ENCODE measurements at places on chromosomes 7 and 10. TPM values are rescaled to one million over a fixed set of nuclear protein-coding genes. Genes with fewer than 3 reads are reported as not detected.

DNA sequence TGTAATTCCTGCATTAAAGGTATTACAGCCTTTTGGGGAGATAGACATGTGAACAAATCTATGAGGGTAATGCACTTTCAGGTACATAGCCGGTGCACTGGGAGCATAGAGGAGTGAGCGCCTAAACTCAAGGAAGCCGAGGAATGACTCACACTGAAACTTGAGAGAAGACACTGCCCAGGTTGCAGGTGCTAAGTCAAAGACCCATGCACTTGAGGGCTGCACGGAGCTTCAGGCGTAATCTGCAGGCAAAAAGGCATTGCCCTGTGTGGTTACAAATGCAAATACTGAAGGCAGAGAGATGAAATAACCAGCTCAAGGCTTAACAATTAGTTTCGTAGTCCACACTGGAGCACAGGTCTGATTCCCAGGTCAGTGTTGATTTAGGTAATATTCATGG, 51.0 kb upstream of the OSBPL3 start:
- DNase-seq: peak; percentile 56

- DNase-seq: peak; percentile 12
These were observed 307.9 kb downstream of the PRKG1 start for GRCh38 chr10:51382181-51382580.

- DNase-seq: peak; percentile 22
These were observed 348.3 kb downstream of the GPR158 start for GRCh38 chr10:25522946-25523608.

DNA sequence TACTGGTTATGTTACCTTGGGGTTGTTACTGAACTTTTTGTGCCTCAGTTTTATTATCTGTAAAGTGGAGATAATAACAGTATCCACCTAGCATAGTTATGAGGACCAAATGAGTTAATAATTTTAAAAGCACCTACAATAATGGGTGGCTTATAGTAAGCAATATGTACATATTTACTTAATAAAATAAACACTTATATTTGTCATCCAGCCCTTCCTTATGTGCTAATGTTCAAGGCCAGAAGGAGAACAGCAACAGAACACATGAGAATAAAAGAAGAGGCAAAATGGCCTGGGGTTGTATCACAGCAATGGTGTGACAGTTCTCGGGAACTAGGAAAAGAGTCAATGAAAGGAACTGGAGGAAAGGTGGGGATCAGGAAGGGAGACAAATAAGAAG, 255.4 kb upstream of the LRGUK start:
- DNase-seq: no peak

The GARIN1A gene
- 0.07 TPM for polyA plus RNA-seq

DNA sequence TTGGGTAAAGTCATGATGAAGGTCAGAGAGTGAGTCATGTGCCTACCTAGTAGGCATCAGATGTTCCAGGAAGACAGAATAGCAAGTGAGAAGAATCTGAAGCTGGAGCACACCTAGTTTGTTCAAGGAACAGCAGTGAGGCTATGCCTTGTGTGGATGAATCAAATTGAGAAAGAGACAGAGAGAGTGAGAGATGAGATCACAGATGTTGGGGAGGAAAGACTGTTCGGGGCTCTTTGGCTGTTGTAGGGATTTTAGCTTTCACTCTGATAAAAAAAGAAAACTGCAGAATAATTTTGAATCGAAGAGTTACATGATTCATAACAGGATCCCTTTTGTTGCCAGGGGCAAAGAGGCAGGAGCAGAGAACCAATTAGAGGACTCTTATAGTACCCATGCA, 6.3 kb downstream of the LIPF start:
- DNase-seq: no peak

The ADCYAP1R1 gene
- not detected for polyA plus RNA-seq

GRCh38 chr10:4740471-4740870, 85.5 kb upstream of the AKR1E2 start:
- no peak for DNase-seq

- DNase-seq: no peak
These were observed 8.0 kb upstream of the IL6 start for GRCh38 chr7:22718911-22719420.

GRCh38 chr10:131213741-131214505, 97.6 kb downstream of the TCERG1L start:
- no peak for DNase-seq

The PRPS1L1 gene
- polyA plus RNA-seq: not detected

DNA sequence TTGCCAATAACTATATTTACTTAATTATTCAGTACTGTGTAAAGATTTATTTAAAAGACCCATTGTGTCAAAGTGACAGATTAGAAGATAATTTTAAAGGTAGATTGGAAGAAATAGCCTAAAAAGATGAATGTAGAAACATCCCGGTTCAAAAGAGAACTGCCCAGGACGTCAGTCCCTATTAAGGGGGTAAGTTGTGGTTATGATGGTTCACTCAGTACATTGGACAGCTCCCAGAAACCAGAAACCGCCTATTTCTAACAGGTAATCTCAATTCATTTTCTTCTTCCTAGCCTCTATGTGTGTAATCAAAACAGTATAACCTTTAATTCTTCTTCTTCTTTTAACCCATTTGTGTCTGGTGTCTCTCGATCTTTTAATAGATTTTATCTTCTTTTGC, 1.5 kb upstream of the FERD3L start:
- DNase-seq: peak; percentile 30

The CRYGN gene
- not detected for polyA plus RNA-seq

- DNase-seq: no peak
These were observed 88.6 kb upstream of the PPP1R3A start for GRCh38 chr7:114007386-114007785.

DNA sequence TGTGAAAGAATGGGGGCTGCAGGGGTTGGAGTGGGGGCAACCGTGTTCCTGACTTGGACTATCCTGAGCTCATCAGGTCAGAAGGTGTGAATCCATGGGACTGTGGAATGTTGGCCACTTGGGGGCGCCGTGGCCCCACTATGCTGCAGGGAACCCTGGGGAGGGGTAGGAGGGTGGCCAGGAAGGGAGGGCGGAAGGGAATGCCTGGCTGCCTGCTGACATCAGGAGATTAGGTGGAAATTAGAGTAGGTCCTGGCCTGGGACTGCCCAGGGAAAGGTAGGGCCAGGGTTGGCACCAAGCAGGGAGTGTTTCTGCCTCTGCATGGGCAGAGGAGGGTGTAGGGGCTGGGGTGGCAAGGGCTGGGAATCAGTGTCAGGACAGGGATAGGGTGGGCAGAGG, 65.8 kb upstream of the PRSS58 start:
- DNase-seq: peak; percentile 30

- DNase-seq: no peak
These were observed 23.3 kb upstream of the KIAA1549 start for GRCh38 chr7:139004321-139005090.

The ENO4 gene
- polyA plus RNA-seq: 0.12 TPM

DNA sequence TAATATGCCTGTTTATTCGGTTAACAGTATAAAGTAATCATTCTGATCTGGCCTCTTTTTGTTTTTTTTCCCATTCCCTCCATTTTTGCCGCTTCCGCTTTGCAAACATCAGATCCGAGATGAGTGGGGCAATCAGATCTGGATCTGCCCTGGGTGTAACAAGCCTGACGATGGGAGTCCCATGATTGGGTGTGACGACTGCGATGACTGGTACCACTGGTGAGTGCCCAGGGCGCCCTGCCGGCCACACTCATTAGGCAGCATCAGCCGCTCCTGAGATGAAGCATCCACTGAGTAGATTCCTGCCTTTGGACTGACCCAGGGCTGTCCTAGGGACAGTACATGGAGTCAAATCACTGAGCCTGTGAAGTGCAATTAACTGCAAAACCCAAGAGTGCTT, 40.9 kb upstream of the GATA3 start:
- no peak for DNase-seq

- DNase-seq: peak; percentile 18
These were observed 52.8 kb downstream of the NRF1 start for GRCh38 chr7:129664029-129665012.

The HTR5A gene
- polyA plus RNA-seq: not detected

- DNase-seq: no peak
These were observed 212.9 kb downstream of the TCF7L2 start for GRCh38 chr10:113162960-113163359.
